Central memory CD4-positive, alpha-beta T cell (primary cell): ENCODE measurements at places on chromosomes 4 and X.

GRCh38 chrX:124275182-124275894, 57.1 kb upstream of the TEX13D start:
- DNase-seq = no peak

DNA sequence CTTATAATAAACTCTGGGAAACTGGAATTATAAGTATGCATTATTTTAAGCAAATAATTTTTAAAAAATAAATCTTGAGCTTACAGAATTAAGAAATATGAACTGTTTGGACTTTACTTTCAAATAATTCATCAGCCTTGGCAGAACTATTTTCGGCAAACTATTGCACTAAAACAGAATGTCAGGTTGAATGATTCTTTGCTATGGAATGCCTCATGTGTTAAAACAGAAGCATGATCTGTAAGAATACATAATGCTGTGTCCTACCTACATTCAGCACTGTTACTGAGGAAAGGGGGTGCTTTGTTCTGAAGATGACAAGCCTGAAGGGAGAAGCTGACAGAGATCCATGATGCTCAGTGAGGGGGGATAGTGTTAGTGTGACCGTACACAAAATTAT, 55.6 kb upstream of the EXOC1L start:
- DNase-seq = no peak

DNA sequence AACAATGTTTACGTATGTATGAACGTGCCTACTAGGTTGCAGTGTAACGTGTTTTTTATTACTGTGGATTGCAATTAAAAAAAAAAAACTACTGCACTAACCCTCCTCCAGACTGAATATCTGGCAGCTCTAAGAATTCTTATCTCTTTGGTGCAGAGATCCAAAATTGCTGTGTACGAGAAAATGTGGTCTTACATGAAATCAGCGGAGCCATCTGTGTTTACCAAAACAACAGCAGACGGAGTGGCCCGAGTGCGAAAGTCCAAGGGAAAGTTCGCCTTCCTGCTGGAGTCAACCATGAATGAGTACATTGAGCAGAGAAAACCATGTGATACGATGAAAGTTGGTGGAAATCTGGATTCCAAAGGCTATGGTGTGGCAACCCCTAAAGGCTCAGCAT, 268.1 kb downstream of the THOC2 start:
- DNase-seq = no peak

DNA sequence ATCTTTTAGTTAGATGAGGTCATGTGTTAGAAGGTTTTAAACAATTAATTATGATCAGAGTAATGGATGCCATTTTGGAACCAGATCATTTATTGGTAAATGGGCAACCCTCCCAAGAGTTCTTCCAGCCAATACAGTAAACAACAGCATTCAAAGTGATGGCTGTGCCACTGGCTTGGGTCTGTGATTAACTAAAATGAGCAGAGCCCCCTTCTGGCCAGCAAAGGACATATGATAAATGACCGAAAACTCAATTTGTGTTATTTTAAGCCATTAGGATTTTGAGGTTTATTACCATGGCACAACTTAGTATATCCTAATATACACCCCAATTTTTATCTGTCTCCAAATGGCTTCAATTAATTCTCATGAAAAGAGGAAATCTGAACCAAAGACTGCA, 90.8 kb upstream of the NPFFR2 start:
- DNase-seq = no peak

DNA sequence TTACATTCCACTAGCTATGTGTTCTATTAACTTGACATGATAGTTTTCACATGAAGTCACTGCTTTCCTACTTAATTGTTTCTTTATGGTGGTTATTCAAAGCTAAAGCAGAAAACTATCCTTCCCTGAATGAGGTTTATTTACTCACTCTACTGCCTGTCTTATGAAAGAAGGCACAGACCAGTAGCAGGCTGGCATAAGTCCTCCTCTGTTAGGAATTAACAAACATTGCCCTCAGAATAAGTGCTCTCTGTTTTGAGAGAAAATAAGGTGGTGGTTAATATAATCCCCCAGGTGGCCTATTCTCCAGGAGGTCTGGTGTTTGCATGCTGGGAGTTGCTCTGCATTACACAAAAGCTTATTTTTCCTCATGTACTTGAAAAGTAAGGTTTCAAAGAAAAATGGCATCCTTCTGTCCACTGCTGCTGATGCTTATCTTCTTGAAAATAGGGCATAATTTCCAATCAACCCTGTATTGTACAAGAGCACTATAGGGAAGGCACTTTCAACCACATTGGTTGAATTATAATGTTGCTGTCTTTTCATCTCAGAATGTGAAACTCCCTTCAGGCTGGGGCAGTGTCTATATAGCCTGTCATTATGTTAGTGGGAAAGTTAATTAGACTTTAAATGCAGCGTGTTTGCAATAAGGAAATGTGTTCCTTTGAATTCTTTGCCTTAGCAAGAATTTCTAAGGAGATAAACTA, 119.7 kb upstream of the TBC1D9 start:
- DNase-seq = no peak

GRCh38 chr4:69049860-69050259, 46.4 kb upstream of the UGT2B7 start:
- no peak for DNase-seq

DNA sequence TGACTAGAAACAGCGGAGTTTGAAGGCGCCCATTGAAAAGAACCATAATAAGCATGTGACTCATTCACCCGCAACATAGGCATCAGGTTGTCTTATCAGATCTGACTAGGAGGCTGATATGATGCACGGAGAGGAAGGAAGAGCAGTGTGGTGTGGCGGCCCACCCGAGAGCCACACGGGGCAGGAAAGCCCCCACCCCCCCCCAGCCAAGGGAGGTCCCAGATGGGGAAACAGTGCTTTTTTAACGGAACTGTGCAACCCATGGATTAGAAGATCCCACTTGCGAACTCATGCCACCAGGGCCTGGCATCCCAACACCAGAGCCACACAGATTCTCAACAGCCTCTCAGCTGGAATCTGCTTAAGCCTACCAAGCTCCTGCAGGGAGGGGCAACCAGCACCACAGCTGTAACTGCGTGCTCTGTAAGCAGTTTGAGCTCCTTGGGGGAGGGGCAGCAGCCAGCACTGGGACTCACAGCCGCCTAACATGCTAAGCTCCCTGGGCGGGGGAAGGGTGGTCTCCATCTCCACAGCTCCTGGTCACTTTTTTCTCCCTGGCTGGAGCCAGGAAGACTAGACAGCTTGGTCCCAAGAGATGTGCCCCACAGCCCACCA, 466.2 kb downstream of the PDGFC start:
- DNase-seq = no peak

- no peak for DNase-seq
Observed at GRCh38 chr4:181870326-181870725, 372.9 kb upstream of the TENM3 start.

GRCh38 chr4:7412554-7412912, 22.2 kb downstream of the PSAPL1 start:
- no peak for DNase-seq

DNA sequence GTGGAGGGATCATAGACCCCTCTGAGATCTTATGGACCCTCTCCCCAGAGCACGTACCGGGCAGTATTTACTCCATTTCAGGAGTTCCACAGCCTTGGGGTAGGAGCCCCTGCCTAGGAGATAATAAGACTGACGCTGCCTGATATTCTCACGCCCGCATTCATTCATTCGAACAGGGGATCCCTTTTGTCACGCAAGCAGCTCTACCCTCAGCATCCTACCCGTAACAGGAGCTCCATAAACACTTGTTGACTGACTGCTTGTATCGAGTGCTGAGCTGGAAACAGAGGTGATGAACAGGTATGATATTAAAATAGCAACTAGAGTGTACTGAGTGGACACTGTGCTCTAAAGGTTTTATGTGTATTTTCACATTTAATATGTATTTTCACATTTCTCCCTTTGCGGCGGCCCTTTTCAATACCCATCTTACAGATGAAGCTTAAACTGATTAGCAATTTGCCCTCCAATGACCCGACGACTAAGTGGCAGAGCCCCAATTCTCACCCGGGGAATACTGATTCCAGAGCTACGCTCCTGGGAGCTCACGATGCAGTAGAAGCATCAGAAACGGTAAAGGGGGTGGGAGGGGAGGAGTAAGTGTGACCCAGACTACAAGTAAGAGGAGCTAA, 888 bp downstream of the RAB28 start:
- peak; percentile 0 for DNase-seq

DNA sequence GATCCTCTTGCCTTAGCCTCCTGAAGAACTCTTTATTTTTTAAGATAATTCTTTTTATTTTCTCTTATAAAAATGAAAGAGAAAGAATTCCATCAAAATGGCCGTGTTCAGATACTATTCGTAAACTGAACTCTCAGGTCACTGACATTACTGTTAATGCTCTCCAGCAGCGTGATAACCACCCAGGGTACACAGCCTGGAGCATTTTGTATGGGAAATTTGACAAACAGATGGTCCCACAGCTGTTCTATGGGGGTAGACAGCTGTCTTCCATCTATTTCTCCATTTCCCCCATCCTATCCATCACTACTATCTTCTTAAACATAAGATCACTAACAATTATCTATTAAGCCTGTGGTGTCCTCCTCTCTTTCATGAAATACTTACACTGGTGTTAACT, 47.8 kb downstream of the SYNPO2 start:
- no peak for DNase-seq

DNA sequence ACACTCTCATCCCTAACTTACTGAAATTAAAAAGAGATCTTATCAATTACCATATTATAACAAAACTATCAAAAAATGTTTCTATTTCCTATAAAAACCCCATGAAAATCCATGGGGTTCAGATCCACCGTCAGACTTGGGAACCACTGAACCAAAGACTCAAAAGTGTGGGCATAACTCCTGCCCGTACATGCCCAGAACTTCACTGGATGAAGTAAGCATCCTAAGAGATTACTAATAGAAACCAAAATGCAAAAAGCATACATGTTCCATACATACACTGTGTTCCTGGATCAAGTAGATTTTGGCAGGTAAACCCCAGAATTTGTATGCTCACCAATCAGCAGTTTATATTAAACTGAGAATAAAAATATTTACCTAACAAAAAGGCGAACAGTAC, 66.1 kb downstream of the PRSS12 start:
- no peak for DNase-seq

- DNase-seq = no peak
Observed at GRCh38 chrX:130296743-130297142, 28.0 kb upstream of the ZNF280C start.

DNA sequence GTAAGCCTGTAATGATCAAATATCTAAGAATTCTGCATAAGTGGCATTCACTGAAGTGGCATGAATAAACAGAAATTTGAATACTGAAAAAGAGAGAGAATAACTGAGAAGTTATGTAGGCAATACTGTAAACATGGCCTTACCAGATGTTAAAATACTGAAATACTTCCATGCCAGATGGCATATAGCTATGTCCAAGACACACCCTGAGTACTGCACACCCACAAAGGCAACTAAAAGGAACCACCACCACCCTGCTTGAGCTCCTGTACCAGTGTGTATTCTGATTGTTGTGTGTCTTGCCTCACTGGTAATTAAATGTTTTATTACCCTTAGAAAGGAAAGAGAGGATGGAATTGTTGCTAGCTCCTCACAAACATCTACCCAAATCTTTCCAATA, 192.1 kb downstream of the ADAMTS3 start:
- DNase-seq = no peak

GRCh38 chr4:123747016-123747415, 350.4 kb downstream of the SPRY1 start:
- DNase-seq = no peak

GRCh38 chr4:8192748-8193738, 6.0 kb upstream of the SH3TC1 start:
- DNase-seq = no peak

GRCh38 chr4:74822603-74823002, 28.3 kb upstream of the BTC start:
- DNase-seq = no peak

- DNase-seq = no peak
Observed at GRCh38 chr4:4868758-4869723, 9.6 kb downstream of the MSX1 start.

DNA sequence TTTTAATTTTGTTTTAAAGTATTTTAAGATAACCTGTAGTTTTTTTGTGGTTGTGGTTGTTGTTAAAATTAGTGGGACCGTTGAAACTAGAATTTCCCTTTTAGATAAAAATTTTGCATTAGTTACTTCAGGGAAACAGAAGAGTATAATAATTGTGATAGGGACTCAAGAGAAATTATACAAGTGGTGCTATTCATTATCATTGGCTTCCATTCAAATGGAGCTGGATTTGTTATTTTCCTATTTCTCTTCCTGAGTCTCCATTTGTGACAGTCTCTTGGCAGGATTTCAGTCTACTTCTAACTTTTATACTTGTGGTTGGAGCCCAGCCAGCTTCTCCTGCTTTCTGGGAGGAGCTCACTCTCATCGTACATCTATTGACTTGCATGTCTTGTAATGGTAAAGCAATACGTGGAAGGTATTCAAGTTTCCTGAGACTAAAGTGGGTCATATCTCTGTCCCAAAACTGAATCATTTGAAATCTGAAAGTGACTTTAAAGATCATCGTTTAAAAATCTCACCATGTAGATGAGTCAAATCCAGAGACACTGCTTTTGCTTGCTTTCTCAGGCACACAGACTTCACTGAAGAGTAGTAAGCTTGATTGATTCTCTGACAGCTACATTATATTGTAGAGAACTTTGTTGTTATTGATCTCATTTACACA, 155.8 kb downstream of the RPA4 start:
- no peak for DNase-seq

GRCh38 chrX:69424161-69424560, 80.0 kb upstream of the NALF2 start:
- DNase-seq = no peak

DNA sequence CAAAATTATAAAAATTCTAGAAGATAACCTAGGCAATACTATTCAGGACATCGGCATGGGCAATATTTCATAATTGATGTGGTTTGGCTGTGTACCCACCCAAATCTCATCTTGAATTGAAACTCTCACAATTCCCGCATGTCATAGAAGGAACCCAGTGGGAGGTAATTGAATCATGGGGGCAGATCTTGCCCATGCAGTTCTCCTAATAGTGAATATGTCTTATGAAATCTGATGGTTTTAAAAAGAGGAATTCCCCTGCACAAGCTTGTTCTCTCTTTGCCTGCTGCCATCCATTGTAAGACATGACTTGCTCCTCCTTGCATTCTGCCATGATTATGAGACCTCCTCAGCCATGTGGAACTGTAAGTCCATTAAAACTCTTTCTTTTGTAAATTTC, 77.7 kb downstream of the DDX60 start:
- DNase-seq = no peak

DNA sequence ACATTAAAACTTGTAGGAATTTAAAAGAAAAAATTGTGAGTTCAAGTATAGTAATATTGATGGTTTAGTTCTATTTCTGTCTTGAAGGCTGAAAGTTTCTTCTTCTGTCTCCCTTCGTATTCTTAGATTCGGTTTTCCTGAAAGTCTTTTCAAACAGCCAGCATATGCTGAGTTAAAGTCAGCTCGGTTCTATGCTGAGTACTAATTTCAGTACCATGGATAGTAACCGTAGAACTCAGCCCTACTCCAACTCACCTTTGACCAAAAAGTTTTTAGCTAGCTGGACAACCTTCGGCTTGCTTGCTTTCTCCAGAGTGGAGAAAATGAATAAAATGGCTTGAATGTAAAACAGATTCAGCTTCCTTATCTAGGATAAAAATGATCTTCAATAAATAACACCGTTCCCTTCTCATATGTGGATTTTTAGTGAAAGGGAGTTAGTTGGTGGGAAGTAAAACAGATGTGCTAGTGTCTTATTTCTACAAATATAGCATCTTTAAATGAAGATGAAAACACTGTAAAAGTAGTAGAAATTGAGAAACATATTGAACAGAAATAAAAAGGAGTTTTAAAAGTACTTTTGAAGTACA, 5.2 kb downstream of the POU4F2 start:
- no peak for DNase-seq

GRCh38 chr4:102779204-102779603, 18.4 kb upstream of the MANBA start:
- no peak for DNase-seq
